ENCODE measurements at places on chromosomes 13 and 19.

DNA sequence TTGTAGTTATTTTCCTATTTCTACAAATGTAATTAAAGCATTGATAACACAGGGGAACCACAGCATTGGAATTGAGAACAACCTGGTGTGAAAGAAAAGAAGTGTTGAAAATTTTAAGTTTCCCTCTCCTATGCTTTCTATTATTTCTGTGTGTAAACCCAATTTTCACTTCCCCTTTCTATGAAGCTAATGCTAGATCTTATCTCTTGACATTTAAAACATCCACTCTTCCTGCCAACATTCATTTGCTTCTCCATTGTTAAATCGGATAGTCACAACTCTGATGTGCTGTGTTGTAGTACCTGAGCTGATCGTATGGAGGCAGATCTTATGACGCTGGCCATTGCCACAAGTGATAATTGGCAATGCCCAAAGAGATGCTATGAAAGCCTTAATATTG, 203.0 kb downstream of the ITGBL1 start:
- no peak for DNase-seq

- no peak for DNase-seq
Observed at GRCh38 chr13:91520952-91521351, 122.5 kb downstream of the GPC5 start.

DNA sequence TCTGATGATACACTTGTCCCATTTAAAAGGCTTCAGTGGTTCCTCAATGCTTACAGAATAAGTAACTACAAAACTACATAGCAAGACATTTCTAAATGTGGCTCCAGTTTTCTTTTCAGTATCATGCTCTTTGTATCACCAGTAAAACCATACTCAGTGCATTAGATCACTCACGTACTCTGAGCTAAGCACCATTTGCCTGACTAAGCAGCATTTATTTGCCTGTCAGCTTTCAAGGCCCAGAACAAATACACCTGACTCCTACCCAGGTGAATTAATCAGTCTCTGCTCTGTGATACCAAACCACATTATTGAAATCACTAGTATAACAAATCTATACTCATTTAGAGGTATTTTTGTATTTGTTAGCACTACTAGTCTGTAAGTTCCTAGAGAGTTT, 47.4 kb upstream of the PCDH20 start:
- no peak for DNase-seq

GRCh38 chr19:58409010-58409790, 751 bp downstream of the ZNF584 start:
- DNase-seq, result no peak

DNA sequence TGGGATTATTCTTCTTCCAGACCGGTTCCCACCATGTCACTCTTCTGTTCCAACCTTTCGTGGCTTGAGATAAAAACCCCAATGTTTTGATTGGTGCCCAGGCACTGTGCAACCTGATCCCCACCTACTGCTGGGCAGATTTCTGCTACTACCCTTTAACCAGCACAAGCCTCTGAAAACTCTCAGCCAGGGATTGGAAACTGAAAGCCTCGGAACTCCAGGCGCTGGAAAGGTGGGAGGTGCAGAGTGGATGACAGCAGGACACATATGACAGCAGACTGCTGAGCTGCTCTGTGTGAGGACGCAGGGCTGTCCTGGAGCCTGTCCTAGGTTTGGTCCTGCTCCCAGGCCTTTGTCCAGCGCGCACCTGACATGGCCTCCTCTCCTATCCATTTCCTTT, 68.5 kb upstream of the GTF3A start:
- no peak for DNase-seq

GRCh38 chr13:33172400-33172799, 113.2 kb downstream of the STARD13 start:
- no peak for DNase-seq

DNA sequence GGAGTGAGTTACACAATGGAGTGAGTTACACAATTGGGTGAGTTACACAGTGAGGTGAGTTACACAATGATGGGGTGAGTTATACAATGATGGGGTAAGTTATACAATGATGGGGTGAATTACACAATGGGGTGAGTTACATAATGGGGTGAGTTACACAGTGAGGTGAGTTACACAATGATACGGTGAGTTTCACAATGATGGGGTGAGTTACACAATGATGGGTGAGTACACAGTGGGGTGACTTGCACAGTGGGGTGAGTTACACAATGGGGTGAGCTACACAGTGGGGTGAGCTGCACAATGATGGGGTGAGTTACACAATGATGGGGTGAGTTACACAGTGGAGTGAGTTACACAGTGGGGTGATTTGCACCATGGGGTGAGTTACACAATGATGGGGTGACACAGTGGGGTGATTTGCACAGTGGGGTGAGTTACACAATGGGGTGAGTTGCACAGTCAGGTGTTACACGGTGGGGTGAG, 52.5 kb upstream of the GAS6 start:
- DNase-seq, result no peak

DNA sequence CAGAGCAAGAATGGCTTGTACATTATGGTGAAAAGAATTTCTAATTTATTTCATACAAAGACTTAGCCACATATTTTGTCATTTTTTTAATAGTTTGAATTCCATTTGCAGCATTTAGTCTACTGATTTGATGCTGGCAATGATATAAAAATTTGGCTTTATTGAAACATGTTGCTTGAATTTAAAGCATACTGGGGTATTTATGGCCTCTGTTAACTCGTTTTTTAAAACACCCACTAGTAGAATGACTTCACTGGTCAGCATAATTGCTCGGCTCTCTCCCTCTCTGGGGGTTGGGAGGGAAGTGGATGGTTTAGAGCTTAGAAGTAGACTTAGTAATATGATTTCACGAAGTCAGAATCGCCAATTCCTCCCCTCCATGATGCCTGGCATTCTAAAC, 354.9 kb upstream of the HTR2A start:
- no peak for DNase-seq

- DNase-seq, result no peak
Observed at GRCh38 chr13:33289966-33290365, 4.4 kb upstream of the STARD13 start.

GRCh38 chr19:55590617-55591016, 8.7 kb downstream of the FIZ1 start:
- DNase-seq, result no peak

DNA sequence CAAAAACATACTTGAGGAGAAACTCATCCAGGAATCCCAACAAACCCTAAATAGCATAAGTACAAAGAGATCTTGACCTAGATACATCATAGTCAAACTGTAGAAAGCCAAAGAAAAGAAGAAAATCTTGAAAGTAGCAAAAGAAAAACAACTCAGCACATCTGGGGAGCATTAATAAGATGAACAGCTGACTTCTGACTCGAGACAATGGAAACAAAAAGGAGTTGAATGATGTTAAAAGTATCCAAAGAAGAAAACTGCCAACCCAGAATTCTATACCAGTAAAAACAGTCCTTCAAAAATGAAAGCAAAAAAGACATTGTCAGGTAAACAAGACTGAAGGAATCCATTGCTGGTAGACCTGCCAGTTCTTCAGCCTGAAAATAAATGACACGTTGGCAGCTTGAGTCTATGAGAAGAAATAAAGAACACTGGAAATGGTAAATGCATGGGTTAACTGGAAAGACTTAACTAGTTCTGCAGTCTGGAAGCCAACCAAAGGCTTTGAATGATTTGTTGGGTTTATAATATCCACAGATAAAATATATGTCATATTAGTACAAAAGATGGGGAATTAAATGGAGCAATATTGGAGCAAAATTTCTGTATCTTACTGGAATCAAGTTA, 46.8 kb downstream of the TSSK6 start:
- no peak for DNase-seq

DNA sequence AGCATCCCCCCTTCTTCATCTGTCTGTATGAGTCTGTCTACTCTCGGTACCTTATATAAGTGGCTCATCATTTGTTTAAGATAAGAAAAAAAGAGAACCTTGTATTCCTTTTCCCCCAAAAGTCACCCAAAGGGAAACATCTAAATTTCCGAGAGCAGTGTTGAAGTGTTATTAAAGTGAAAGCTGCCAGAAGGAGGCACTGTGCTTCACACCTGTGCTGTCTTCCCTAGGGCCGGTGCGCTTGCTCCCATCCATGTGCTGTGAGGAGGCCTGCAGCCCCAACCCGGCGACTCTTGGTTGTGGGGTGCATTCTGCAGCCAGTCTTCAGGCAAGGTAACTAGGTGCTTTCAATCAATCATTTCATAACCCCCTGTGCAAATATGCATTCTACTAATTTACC, 97.5 kb downstream of the TNFRSF19 start:
- no peak for DNase-seq

- no peak for DNase-seq
Observed at GRCh38 chr19:4474514-4475022, 2.5 kb downstream of the HDGFL2 start.

DNA sequence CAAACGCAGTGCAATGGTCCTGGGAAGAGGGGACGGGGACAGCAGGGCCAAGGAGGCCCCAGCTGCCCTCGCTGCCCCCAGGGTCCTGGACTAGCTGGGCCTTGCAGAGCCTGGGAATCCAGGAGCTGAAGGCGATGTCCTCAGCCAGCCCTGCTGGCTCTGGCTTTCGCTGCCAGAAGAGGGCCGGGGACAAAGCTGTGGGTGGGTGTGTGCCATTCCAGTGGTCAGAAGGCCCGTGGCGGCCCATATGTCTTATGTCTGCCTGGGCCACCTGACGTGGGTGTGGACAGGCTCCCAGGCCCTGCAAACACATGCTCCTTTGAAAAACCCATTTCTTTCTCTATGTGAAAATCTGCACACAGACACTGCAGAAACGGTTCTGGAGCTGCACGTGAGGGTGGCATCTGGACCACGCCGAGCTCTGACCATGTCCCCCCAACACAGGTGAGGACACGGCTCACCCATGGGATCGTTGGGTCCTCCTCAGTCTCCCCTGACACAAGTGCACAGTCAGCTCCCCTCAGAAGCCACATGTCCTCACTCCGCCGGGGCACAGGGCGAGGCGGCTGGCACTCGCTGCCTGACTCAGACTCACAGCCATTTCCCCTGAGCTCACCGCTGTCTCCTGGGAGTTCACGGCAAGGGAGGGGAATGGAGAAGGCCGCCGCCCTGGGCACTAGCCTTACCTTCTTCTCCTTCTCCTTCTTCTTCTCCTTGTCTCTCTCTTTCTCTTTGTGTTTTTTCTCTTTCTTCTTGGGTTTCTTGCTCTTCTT, 16.9 kb downstream of the IZUMO4 start:
- no peak for DNase-seq

DNA sequence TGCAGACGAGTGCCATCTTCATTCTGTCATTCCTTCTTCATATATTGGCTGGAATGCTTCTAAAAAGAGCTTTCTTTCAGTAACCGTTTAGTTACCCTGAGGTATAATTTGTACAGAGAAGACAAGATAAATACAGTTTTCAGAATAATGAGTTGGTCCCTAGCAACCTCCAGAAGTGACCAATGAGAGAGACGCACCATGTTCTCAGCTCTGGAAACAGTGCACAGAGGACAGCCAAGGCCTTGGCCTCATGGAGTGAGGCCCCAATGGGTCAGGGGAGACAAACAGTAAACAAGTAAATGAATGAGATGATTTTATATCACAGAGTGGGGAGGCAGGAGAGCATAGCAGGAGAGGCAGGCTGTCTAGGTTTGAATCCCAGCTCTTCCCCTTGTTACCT, 90.7 kb downstream of the DPF1 start:
- DNase-seq, result no peak

DNA sequence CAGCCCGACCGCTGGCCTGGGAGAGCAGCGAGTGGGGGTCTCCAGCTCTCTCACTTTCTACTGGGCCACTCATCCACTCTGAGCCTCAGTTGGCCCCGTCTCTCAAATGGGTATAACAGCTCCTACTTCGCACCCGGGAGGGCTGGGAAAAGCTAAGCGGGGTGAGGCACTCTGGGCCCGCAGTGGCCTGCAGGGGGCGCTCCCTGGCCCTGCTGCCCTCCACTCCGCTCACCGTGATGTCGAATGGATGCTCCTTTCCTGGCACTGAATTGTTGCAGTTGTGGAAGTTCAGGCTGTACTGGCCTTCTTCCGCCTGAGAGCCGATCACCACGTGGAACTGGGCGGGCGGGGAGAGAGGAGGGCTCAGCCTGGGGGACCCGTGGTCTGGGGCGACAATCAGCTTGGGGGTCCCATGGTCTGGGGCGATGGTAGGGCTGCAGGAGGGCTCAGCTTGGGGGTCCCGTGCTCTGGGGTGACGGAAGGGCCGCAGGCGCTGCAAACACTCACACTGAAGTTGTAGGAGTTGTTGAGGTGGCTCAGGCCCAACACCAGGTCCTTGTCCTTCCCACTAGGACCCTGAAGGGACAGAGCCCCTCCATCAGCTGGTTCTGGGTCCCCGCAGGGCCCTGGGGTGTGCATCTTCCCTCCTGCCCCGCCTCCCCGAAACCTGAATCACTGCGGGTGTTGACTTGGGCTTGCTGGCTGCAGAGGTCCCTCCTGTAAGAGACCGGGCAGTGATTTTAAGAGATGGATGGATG, 3.9 kb downstream of the GPR108 start:
- DNase-seq, result no peak

GRCh38 chr13:88097541-88097940, 426.4 kb downstream of the SLITRK5 start:
- DNase-seq, result no peak

DNA sequence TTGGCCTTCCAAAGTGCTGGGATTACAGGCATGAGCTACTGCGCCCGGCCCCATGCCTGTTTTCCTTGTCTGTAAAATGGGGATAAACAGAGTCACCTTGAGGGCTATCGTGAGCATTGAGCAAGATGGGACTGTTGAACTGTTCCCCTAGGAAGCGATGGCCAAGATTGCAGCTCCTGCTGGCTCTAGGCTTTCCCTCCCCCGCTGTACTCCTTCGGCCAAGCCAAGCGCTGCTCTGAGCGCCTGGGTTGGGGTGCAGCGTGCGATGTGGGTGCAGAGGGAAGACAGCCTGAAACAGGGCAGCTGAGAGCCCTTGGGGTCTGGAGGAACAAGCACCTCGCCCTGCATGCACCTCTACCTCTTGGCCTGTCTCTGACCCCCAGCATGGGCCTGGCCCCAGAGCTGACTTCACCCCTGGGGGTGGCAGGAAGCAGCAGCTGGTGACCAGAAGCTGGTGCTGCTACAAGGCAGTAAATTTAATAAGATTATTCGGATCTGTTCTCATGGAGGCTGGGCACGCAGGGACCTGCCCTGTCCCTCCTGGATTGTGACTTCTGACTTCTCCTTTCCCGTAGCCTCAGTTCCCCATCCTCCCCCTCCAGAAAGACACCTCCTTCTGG, 5.3 kb downstream of the GNG8 start:
- no peak for DNase-seq

- no peak for DNase-seq
Observed at GRCh38 chr13:49086722-49087121, 111.0 kb downstream of the FNDC3A start.

DNA sequence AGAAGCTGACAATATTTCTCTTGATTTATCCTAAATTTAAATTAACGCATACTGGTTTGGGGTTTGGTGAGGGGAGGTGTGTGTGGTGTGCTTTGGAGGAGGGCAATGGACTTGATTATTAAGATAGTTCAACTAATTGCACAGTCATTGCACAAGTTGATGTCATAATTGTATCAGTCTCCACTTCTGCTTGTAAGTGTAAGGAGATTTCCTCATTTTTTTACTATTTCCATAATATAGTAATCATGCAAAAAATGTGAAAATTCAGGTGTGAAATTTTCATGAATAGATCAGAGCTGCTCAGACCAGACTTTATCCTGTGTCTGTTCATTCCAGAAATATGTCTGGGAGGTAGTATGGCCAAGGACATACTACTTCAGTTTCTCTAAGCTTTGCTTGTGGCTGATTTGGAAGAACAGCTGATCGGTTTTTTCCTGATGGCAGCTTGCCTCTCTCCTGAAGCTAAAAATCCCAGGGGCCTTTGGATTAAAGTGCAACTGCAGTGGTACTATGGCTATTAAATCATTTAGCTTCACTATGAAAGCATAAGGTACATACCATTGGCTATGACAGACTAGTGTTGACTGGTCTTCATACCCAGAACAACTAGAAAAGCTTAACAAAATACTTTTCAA, 201.8 kb upstream of the MIR17HG start:
- no peak for DNase-seq
